NCI-H187 (cell line): ENCODE measurements at places on chromosomes 2 and 18.

DNA sequence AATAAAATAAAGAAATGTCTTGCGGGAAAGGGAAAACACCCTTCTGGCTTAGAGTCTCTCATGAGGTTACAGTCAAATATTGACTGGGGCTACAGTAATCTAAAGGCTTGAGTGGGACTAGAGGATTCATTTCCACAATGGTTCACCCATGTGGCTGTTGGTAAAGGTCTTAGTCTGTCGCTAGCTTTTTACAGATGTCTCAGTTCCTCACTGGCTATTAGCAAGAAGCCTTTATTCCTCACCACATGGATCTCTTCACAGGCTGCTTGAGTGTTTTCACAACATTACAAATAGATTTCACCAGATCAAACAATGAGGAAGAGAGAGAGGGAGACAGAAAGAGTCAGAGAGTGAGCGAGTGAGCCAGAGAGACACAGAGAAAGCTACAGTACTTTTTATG lies 8.3 kb upstream of the ZC3H15 start:
- no peak for DNase-seq

- DNase-seq, result no peak
Observed at GRCh38 chr2:191013682-191013931, 364 bp downstream of the STAT1 start.

- DNase-seq, result no peak
Observed at GRCh38 chr2:175218551-175218950, 37.0 kb upstream of the ATP5MC3 start.

DNA sequence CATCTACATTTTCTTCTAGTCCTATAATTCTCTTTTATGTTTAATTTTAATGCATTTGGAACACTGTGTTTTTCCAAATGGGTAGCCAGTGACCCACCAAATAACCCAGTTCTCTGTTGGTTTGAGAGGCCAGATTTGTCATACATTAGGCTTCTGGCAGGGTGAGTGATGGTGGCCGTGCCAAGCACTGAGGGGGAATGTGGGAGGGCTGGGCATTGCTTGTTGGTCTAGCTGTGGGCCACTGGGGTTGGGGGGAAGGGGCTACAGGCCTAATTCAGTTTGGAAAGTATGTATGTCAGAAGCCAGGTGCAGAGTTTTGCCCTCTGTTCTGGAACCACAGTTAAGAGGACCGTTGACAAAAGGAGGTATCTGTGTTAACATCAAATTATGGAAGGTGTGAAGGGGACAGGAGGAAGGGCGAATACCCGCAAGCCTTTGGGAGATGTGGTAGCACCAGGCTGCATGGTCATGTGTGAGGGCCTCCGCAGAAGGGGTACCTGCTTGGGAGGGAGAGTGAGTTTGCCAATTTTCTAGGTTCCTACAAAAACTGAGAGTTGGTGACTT lies 38.1 kb upstream of the SCLY start:
- DNase-seq, result no peak
